ENCODE measurements at places on chromosomes 3 and 15. TPM values are rescaled to one million over a fixed set of nuclear protein-coding genes. Genes with fewer than 3 reads are reported as not detected.

IGF2BP2 gene
- total RNA-seq: 116 TPM

SLC12A1 gene
- not detected for total RNA-seq

LCTL gene
- not detected for total RNA-seq

KNL1 gene
- 23.4 TPM for total RNA-seq

TMEM108 gene
- not detected for total RNA-seq

SHC4 gene
- 0.04 TPM for total RNA-seq

MYNN gene
- 11.4 TPM for total RNA-seq

All from hair follicular keratinocyte (primary cell).